Hematopoietic multipotent progenitor cell treated with erythropoietin and hydrocortisone succinate and interleukin-3 and kit ligand, for 8 days (in vitro differentiated cells): ENCODE measurements at places on chromosomes 6 and 20.

- no peak for DNase-seq
Observed at GRCh38 chr20:59171986-59172385, 8.4 kb downstream of the ZNF831 start.

GRCh38 chr20:50120935-50121693 is 8.2 kb upstream of the UBE2V1 start:
- peak; percentile 78 for DNase-seq

DNA sequence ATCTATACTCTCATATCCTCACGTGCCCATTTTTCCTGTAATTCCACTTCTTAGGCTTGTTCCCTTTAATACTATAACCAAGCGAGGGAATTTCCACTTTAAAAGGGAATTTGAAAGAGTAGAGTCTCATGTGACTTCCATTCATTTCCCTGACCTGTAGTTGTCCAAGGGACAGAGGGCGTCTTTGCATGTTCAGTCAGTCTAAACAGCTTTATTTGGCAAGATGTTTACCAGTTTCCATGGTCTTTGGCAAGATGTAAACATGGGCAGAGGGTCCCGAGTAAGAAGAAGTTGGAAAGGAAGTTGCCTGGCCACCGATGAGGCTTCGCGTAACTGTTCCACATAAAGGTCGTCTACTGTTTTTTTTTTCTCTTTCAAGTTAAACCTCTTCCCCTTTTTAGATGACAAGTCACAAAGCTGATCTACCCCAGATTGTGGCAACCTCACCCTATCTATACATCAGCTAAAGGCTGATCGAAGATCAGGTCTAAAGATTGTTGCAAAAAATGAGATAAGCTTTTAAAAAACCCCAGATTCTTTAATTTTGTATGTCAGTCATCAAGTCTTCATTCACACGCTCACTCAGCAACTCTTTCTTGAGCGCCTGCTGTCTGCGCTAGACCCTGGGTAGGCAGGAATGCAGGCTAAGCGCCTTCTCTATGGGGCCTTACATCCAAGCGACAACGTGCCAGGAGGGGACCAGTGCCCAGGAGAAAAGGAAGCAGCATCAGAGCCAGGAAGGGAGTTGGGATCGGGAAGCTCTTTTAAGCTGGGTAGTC is 31.7 kb upstream of the CCR6 start:
- DNase-seq, result peak; percentile 20

DNA sequence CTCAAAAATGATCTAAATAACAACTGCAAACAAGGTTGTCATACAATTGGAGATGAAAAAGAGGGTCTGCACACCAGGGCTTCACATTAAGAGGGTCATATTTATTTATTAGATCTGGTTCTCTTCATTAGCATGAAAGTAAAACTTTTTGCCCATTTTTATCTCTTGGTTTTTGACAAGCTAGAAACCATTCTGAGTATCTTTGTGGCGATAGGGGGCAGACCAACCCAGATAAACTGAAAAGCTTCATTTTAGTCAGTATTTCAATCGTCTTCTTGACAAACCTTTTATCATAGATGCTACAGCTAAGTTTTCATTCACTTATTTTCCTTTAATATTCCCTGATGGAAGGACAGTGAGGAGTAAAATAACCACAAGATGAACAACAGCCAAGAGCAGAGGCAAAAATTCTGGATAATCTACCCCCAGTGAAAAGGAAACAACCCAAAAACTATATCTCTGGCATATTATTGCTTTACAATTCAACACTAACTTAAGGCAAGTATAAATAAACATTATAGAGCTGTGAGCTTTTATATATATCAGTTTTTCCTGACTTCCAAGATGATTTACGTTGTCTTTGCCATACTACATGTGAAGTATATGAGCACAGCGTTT is 45.2 kb downstream of the THEMIS start:
- no peak for DNase-seq

GRCh38 chr20:10328897-10329255 is 105.1 kb downstream of the MKKS start:
- DNase-seq, result no peak

DNA sequence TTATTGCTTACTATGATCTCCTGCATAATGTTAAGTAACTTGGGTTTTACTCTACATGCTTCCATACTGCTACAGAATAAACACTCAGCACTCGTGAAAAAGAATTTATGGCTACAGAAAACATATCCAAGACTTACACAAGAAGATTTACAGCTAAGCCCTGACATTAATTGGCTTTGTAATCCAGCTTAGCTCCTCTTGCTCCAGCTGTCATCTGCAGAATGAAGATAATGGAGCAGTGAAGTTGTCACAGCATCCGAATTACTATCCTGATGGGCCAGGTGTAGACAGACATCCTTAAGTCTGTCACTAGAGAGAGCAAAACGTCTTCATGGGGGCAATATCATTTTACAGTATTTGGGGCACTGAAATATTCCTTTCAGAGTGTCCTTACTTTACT is 155.3 kb downstream of the PRKN start:
- no peak for DNase-seq

GRCh38 chr6:44534291-44534690 is 146.8 kb downstream of the CDC5L start:
- DNase-seq, result no peak

GRCh38 chr6:52995913-52996645 is 995 bp upstream of the GSTA4 start:
- DNase-seq, result peak; percentile 87

DNA sequence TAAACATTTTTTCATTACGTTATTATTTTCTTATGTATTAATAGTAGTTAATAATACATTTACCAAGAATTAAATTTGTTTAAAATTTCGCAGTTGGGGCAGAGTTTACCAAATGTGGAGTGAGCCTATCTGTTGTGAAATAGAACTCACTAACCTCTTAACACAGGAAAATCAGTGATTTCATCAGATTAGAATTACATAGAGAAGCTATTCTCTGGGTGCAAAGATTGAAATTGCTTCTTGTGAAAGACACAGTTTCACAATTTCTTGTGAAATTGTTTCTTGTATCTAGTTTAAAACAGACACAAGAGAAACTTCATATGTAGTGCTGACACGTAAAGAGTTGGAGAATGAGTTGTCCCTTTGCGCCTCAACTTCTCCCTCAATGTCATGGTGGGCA is 69.4 kb upstream of the PRL start:
- peak; percentile 11 for DNase-seq

DNA sequence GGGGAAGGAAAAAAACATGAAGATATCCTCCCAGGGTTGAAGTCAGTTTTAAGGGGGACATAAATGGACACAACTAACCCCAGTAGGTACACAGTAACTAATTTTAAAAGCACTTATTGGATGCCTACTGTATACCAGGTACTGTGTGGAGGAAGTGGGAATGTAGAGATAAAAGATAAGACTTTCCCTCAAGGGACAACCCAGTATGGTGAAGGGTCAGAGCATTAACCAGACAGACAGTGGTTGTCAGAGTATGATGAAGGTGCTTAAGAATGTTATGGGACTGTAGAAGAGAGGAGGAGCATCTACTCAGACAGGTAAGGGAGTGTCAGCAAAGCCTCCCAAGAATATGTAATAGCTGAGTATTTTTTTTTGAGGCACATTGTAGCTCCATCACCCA is 906 bp downstream of the ABCF1 start:
- no peak for DNase-seq

GRCh38 chr20:11992426-11992825 is 74.7 kb downstream of the BTBD3 start:
- DNase-seq, result no peak
